ENCODE measurements at places on chromosomes 2 and 18.

GRCh38 chr2:160061944-160062291 is 497 bp downstream of the PLA2R1 start:
- no peak for DNase-seq

DNA sequence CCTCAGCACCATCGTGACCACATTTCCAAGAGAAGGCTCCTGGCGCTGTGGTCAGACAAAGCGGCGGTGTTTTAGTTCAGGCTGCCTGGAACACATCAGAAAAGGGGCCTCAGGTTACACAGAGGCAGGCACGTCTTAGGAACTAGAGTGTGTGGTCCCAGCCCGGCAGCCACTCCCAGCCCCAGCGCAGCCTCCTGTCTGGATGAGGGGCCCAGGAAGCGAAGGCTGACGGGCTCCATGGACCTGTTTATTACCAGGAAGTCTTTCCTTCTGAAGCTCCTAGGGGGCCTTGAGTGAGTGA is 10.0 kb upstream of the GPR55 start:
- DNase-seq = no peak

DNA sequence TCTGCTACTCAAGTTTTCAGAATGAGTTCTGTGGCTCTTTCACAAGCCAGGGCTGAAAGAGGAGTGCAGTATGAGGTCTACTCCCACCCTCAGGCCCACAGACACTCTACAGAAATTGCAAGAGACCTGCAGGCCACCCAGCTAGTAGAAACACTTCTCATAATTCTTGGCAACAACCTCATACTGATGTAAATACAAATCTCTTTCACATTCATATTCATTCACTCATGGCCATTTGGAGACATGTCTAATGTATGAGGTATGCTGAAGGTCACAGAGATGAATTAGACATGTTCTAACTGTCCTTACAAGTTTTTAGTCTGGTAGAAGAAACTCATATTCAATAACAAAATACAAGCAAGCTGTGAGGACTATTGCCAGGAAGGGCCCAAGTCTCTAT is 83.8 kb upstream of the KLHL29 start:
- DNase-seq = no peak

GRCh38 chr2:53455094-53455493 is 312.5 kb upstream of the CHAC2 start:
- no peak for DNase-seq

DNA sequence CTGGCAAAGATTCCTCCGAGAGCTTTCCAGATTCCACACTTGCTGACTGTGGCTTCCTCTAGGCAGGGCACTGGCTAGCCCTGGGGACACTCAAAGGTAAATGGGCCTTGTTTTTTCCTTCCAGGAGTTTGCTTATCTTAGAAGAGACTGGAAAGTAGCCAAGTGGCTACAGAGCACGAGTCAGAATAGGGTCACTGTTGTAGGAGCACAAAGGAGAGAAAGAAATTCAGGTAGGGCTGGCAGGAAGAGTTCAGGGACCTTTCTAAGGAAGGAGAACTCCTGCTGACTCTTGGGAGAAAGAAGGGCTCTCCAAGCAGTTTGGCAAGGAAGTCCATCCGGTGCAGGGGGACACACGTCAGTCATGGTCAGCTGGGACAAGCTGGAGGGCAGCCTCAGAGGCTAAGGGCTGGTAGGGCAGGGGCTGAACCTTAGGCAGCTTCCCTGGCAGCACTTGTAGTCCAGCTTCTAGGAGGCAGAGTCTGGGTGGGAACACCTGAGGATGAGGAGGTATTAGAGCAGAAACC is 39.5 kb downstream of the NIFK start:
- DNase-seq = no peak
